ENCODE measurements at places on chromosomes 2 and 18. TPM values are rescaled to one million over a fixed set of nuclear protein-coding genes. Genes with fewer than 3 reads are reported as not detected.

Gene BOLL
- total RNA-seq: not detected

DNA sequence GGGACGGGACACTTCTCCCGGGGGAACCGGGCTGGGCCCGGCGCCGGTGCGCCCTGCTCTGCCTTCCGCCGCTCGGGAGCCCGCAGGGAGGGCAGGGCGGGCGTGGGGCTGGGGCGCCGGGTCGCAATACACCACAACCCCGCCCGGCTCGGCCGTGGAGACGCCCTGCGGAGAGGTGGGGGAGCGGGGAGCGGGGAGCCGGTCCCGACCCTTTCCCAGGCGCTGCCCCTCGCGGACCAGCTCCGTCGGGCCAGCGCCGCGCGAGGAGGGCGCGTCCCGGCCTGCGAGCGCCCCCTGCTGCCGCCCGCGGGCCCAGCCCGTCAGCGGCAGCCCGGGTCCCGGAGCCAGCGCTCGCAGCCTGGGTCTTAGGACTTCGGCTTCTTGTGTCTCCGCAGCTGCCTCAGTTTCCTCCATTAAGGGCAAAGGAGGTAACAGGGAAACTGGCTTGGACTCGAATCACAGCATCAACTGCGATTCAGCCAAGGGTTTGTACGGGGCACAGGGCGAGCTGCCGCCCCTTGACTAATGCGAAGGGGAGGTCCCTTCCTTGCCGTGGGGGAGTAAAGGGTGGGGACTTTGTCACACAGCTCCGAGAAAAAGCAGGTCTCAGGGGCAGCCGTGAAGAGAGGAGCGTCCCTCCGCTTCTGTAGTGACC is 635 bp upstream of the ADRA2B start:
- DNase-seq: no peak

- DNase-seq: no peak
Measured at GRCh38 chr2:159090514-159091201, 122.2 kb downstream of the TANC1 start.

DNA sequence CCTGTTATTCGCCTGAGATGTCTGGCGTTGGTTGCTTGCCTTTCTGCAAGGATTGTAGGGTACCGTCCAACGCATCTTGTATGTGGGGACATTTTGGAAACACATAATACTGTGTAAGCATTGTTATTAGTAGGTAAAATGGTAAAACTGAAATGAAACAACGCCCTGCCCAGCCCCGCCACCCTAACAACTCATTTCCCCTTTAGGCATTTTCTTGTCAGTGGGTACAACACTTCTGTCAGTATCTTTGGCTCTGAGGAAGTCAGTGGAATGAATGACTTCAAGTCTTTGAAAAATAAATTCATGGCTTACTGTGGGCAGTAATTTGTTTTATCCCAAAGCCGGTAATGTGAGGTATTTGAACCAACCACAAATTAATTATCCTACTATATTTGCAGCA is 86.0 kb downstream of the FMNL2 start:
- no peak for DNase-seq

- no peak for DNase-seq
Measured at GRCh38 chr18:33467531-33467930, 27.0 kb upstream of the CCDC178 start.

DNA sequence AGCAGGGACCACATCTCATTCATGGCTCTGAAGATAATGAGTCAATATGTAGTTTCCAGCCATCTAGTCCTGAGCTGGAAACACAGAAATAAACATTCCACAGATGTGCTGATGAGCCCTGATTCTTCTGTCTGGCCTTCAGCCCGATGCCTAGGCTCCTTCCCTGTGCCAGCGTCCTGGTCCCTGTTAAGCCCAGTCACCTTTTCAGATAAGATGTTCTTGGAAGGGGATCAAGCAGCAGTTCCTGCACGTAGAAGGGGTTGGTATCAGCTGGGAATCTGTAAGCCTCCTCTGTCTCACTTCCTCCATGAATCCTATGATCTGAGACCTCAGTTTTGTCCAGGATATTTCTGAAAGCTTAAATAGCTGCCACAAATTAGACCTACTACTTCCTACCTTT is 149.3 kb downstream of the TTC32 start:
- no peak for DNase-seq

GRCh38 chr2:191345788-191346187 is 100.6 kb downstream of the MYO1B start:
- DNase-seq: no peak

- no peak for DNase-seq
Measured at GRCh38 chr2:57549642-57550102, 496.9 kb upstream of the VRK2 start.
